ENCODE measurements at places on chromosomes 11 and 22.

- DNase-seq, result no peak
These were observed 320.3 kb upstream of the ZC3H12C start for GRCh38 chr11:109772892-109773291.

DNA sequence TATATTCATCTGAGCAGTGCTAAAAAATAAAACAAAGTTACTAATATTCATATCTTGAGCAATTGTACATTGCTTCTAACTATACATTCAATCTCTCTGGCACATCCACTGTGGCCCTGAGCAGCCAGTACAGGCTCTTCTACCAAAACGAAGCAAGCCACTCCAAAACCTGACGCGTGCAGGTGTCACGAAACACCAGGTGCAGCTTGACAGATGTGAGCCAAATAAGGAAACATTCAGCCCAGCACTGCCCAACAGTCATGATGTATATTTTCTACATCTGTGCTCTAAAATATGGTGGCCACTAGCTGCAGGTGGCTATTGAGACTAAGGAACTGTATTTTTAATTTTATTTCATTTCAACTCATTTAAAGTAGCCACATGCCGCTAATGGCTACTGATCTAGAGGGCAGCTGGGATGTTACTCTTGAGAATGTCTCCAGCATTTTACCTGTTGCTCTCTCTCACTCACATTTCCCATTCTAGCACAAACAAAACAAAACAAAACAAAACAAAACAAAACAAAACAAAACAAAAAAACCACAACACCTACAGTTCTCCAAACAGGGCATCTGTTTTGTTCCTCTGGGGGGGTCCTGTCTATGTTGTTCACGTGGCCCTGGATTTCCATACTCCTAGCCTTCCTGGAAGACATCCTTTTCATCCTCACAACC is 77.7 kb downstream of the LARGE1 start:
- no peak for DNase-seq

- DNase-seq, result no peak
These were observed 61.2 kb downstream of the MED15 start for GRCh38 chr22:20568502-20569058.

GRCh38 chr11:28619846-28620540 is 511.8 kb downstream of the METTL15 start:
- DNase-seq, result no peak

DNA sequence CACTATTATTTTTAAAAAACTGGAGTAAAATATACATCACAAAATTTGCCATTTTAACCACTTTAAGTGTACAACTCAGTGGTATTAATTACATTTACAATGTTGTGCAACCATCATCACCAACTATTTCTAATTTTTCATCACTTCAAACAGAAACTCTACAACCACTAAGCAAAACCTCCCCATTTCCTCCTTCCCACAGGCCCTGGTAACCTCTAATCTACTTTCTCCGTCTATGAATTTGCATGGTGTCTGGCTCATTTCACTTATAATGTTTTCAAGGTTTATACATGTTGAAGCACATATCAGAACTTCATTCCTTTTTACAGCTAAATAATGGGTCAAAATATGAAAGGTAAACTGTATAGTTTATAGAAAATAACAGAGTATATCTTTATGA is 24.4 kb downstream of the DDI1 start:
- no peak for DNase-seq

Measured in amniotic stem cell (primary cell).